Stimulated activated CD4-positive, alpha-beta T cell treated with anti-CD3 and anti-CD28 coated beads, Interleukin-1b, Interleukin-23, amount 100 ng/mL, for 24 hours (primary cell): ENCODE measurements at places on chromosomes 2 and 18.

- no peak for DNase-seq
Measured at GRCh38 chr2:134292514-134292913, 38.6 kb downstream of the MGAT5 start.

GRCh38 chr2:119494163-119494790 lies 30.0 kb downstream of the SCTR start:
- DNase-seq, result no peak

DNA sequence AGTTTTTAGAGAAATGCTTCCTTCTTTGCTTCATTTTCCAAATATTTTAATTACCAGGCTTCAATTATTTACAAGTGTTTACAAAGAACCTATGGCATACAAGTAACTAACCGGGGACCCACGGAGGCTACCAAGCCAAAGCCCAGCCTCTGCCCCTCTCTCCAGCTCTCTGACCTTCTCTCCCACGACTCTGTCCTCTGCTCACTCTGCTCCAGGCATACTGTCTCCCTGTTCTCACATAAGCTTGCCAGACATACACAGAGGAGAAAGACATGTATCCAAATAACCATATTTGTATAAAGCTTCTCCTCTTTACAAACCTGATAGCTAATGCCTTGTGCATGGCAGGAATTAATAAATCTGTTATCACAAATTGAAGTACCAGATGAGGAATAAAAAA lies 141.3 kb downstream of the ZNF521 start:
- no peak for DNase-seq

DNA sequence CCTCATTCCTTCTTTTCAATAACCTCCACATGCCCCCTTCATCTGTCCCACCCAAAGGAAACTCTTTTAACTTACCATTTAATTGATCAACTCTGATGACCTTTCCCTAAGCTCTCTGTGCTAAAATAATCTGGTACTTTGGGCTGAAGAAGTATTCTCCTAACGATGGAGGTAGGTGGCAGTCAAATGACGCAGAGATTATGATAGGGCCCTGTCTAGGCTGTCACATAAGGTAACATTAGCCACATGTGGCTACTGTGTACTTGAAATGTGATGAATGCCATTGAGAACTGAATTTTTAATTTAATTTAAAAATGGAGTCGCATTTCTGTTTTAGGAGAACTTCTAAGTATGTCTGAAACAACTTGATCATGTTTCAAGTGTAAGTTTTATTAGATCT lies 140.5 kb upstream of the TNP1 start:
- no peak for DNase-seq

DNA sequence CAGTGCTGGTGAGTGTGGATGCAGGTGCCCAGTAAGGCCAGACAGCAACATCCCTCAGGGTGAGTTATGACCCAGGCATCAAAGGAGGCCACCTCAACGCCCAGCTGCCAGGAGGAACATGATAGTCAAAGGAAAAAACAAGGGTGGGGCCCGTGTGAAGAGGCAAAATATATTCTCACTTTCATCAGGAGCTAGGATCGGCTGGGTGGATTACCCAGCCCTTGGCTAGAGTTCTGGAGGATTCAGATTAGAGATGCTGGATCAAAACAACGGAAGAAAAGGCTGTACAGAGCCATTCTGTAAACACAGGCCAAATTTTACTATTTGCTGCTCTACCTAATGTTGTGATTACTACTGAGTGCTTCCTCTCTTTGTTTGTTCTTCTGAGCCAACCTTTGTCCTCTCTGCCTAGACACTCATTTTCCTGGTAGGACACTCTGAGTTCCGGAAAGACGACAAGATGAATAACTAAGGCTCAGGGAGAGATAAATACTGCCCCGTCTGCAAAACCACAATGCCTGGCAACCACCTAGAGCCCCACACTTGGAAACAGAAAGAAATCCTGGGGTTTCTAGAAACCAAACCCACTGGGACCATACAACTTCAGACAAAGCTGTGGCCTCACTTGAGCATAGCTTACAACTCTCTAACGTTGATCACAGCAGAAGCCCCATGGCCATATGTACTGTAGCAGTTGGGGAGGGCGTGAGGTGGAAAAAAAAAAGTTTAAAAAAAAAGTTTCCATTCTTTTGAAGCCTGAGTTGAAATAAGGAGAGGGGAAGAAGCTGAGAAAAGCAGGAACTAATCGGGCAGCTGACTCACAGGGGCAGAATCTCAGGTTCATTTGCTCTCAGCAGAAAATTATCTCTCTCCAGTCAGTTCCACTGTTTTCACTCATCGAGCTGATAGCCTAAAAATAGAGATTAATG lies 17.8 kb upstream of the PMAIP1 start:
- DNase-seq, result no peak

DNA sequence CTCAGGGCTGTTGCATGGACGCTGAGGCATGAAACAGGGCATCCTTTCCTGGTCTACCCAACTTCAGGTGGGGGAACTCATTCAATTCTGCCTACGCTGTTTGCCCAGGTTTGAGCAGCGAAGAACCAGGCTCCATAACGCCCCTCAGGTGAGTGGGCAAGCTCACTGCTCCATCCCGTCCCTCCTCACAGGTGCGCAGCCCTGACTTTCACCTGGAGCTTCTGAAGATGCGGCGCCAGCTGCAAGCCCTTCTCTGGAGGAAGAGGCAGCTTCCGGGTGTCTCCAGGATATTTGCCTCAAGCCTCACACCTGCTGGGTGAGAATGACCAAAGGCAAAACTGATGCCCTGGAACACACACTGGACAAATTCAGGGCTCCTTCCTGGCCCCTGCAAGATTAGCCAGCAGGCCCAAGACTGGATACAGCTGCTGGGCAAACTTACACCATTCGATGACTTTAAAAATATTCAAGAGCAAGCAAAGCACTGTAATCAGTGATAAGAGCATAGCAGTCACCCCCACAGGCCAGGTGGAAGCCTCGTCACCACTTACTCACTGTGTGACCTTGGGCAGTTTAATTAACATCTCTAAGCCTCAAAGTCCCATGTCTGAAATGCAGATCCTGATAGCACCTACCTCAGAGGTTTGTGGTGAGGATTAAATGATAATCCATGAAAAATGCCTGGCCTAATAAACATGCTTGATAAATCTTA lies 97.7 kb downstream of the GYPC start:
- DNase-seq, result no peak

GRCh38 chr2:98685930-98686887 lies 44.7 kb downstream of the MGAT4A start:
- DNase-seq, result no peak

DNA sequence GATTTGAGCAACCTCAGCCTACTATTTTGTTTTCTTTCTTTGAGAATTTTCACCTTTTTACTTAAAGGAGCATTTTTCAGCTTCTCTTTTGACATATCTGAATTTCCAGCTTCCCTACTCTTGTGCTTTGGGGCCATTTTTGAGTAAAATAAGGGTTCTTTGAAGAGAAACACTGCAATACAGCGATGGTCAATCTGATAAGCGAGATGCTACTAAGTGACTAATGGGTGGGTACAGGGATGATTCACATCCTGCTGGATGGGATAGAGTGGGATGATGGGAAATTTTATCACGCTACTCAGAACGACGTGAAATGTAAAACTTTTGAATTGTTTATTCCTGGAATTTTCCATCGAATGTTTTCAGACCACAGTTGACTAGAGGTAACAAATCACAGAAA lies 211.5 kb downstream of the TMEM247 start:
- DNase-seq, result no peak

GRCh38 chr2:42928692-42929545 lies 136.5 kb upstream of the HAAO start:
- DNase-seq, result no peak

DNA sequence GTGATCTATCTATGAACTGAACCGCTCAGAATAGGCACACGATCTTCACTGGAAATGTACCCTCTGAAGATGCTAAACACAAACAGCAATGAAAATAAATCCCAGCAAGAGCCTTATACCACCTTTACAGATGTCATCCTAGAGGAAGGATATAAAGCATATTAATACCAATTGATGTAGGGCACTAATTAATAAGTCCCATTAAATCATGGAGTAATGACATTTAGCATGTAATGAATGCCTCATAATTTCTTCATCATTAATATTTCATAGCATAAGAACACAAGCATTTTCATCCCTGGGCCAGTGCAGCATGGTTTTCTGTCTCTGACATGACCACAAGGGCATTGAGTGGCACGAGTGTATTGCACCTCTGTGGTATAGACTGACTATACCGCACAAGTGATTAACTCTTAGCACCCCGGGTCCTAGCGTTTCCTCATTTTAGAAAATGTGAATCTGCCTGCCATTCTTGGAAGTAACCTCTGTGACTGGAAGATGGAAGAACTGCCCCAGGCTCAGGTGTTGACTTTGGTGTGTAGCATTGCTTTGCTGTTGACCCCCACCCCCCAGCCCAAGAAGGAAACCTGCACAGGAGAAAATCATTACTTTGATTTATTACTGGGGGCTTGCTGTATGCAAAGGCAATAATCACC lies 1.4 kb upstream of the TMEM178A start:
- no peak for DNase-seq

- DNase-seq, result no peak
Measured at GRCh38 chr2:33680644-33681363, 81.7 kb upstream of the FAM98A start.

DNA sequence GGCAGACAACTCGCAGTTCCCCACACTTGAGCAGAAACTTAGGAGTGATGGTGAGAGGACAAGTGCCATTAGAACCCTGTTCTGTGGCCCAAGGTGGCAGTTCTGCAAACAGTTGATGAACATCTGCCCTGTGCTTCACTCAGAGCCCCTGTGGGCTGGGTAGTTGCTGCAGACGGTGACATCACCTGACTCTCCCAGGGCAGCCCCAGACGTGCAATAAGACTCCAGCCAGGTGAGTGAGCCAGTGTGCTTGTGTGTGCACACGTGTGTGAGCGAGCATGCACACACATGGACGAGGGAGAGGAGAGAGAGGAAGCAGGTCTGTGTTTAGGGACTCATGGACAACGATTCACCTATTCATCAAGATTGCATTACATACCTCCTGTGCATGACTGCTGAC lies 136.0 kb upstream of the GLI2 start:
- DNase-seq, result no peak

- no peak for DNase-seq
Measured at GRCh38 chr2:200587007-200587616, 1.3 kb downstream of the AOX1 start.

- no peak for DNase-seq
Measured at GRCh38 chr2:198285216-198285615, 480.8 kb downstream of the PLCL1 start.

- DNase-seq, result no peak
Measured at GRCh38 chr2:232973011-232973735, 39.9 kb downstream of the NGEF start.

- DNase-seq, result no peak
Measured at GRCh38 chr2:67466734-67467133, 69.6 kb downstream of the ETAA1 start.

DNA sequence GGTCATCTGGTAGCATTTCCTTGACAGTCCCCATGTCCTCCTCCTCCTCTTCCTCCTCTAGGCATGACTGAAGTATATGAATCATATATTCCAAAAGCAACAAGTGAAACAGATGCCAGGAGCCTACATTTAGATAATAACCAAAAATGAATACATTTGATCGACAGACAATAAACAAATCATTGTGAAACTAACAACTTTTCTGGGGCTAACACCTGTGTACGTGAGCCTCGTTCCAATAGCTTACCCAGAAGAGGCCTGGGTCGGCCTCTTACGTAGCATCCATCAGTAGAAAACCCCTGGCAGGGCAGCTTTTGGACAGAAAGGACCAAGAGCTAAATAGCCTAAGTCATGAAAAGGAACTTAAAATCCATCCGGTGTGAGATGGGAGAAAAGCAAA lies 15.3 kb upstream of the CREG2 start:
- no peak for DNase-seq

DNA sequence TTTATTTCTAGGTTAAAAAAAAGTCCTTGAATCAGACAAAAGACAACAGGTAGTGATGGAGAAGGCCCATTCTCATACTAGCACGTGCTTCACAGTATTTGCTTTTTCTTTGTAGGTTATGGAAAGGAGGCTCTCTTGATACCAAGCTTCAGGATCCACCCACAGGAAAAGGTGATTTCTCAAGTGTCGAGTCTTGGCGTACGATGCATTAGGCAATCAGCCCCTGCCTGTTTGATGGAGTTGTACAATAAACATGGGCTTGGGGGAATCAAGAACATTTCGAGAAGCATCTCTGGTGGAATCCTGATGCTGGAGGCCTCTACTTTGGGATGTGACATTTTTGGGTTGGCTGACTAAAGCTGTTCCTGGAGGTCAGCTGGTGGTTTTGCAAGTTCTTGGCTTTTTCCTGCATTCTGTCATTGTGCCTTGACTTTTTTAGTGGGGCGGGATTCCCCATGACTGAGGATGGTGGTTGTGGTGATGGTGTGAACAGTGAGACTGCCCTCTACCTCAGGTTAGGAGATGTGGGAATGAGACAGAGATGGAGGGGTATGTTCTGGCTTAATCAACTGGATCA lies 231.5 kb upstream of the SPRED2 start:
- no peak for DNase-seq

- no peak for DNase-seq
Measured at GRCh38 chr2:217415316-217415715, 555.5 kb upstream of the TNP1 start.

GRCh38 chr18:7872569-7872968 lies 305.5 kb downstream of the PTPRM start:
- DNase-seq, result no peak

- no peak for DNase-seq
Measured at GRCh38 chr2:17584689-17585088, 44.2 kb downstream of the VSNL1 start.

DNA sequence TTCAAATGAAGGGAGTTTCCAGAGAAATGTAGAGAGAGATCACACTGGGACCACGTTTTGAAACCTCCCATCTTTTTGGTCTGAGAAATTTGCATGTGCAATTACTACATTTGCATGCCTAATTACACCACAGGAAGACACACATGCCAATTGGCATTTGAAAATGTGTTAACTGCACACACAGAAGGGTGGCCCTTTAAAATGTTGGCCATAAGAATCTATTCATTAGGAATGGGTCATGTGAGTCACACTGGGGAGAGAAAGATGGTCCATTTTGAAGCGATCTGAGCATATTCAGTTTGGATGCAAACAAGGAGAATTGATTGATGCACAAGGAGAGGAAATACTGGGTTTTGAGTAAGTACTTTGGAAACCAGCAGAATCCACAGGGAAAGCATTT lies 1407.1 kb upstream of the ACVR2A start:
- no peak for DNase-seq

- no peak for DNase-seq
Measured at GRCh38 chr2:202780514-202781021, 91.0 kb downstream of the ICA1L start.

GRCh38 chr2:128342550-128342949 lies 23.9 kb upstream of the HS6ST1 start:
- no peak for DNase-seq

GRCh38 chr2:148936857-148937450 lies 61.9 kb downstream of the KIF5C start:
- DNase-seq, result no peak

- DNase-seq, result no peak
Measured at GRCh38 chr2:65587779-65588178, 155.4 kb upstream of the SPRED2 start.

DNA sequence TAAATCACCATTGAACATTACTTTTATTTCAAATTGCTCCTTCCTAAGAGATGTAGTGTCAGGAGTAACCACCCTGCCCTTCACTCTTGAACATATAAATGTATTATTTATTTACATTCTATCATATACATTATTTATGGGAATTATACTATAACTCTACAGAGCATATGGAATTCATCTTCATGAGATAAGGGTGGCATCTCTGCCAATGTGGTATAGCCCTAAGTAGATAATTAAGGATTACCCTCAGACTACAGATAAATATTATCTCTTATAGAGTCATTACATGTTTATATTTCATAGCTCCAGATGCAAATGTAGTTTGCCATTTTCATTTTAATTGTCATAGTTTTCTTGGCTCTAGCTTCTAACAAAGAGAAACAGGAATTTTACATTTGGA lies 17.3 kb downstream of the MEIS1 start:
- no peak for DNase-seq
